ENCODE measurements at places on chromosomes 5 and 9. TPM values are rescaled to one million over a fixed set of nuclear protein-coding genes. Genes with fewer than 3 reads are reported as not detected.

- DNase-seq, result no peak
These were observed 67.9 kb upstream of the TNFSF8 start for GRCh38 chr9:114998326-114998725.

The PLPP1 gene
- 64.9 TPM for polyA plus RNA-seq

The ASS1 gene
- polyA plus RNA-seq, result 56.5 TPM

GRCh38 chr5:15693933-15694332 lies 194.0 kb downstream of the FBXL7 start:
- DNase-seq, result no peak

GRCh38 chr5:111028865-111029264 lies 42.6 kb upstream of the TSLP start:
- DNase-seq, result no peak

The PCDHGA2 gene
- polyA plus RNA-seq, result 3.6 TPM

- peak; percentile 29 for DNase-seq
These were observed 27.8 kb downstream of the NR5A1 start for GRCh38 chr9:124479371-124479770.

The MZB1 gene
- polyA plus RNA-seq, result 0.72 TPM

GRCh38 chr5:35482167-35482755 lies 135.4 kb upstream of the SPEF2 start:
- no peak for DNase-seq
